Upper lobe of left lung (tissue), 6 donors: ENCODE measurements at places on chromosomes 6 and 20.

DNA sequence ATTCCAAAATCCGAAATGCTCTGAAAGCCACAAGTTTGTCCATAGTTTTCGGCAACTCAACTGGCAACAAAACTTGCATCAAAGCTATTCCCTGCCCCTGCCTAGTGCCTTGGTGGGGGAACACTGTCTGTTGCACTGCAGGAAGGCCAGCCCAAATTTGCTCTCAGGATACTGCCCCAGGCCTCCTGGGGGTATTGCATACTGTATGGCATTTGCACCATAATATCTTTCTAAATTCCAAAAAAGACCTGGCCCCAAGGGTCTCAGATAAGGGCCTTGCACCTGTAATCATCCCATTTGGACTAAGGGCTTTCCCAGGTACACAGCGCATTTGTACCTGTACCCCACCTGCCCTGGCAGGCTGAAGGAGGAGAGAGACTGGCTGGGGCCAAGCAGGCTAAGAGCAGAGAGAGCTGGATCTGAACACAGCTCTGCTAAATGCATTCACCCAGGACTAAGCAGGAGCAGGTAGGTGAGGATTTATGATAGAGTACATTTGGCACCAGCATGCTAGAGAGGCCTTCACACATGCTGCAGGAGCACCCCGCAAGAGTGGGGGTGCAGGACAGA, 4.0 kb upstream of the GRM4 start:
- DNase-seq = no peak

DNA sequence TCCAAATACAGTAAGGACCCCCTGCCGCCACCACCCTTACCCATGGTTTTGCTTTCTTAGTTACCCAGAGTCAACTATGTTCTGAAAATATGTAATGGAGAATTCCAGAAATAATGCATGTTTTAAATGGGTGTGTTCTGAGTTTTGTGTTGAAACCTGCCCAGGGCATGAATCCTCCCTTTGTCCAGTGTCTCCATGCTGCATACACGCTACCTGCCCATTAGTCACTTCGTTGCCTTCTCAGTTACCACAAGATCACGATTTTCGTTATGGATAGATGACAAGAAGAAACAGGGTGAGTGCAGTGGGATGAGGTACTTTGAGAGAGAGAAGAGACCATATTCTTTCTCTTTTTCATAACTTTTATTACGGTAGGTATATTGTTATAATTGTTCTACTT, 10.6 kb downstream of the FARS2 start:
- DNase-seq = no peak

DNA sequence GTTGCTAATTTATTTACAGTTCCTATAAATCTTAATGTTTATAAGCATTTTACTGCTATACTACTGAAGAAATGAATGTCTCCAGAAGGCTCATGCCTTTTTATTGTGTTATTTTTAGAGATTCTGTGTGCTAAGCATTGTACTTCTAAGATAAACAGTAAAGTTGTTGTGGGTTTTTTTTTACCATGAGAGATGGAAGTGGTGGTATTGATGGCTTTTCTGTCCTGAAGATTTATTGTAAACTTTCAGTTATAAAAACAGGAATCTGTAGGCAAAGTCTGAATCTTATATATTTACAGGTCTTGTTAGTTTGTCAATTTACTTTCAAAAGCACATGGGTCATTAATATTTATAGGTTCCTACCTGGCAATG, 246.9 kb downstream of the TMEM242 start:
- DNase-seq = no peak

- no peak for DNase-seq
Observed at GRCh38 chr6:42029062-42029685, 21.1 kb upstream of the TAF8 start.

GRCh38 chr6:2560917-2561698, 189.6 kb downstream of the MYLK4 start:
- no peak for DNase-seq

- no peak for DNase-seq
Observed at GRCh38 chr20:10061641-10062040, 26.9 kb downstream of the ANKEF1 start.

- peak; percentile 40 for DNase-seq
Observed at GRCh38 chr6:4565301-4566250, 210.6 kb upstream of the CDYL start.

- no peak for DNase-seq
Observed at GRCh38 chr6:32522302-32523047, 7.6 kb downstream of the HLA-DRB5 start.

DNA sequence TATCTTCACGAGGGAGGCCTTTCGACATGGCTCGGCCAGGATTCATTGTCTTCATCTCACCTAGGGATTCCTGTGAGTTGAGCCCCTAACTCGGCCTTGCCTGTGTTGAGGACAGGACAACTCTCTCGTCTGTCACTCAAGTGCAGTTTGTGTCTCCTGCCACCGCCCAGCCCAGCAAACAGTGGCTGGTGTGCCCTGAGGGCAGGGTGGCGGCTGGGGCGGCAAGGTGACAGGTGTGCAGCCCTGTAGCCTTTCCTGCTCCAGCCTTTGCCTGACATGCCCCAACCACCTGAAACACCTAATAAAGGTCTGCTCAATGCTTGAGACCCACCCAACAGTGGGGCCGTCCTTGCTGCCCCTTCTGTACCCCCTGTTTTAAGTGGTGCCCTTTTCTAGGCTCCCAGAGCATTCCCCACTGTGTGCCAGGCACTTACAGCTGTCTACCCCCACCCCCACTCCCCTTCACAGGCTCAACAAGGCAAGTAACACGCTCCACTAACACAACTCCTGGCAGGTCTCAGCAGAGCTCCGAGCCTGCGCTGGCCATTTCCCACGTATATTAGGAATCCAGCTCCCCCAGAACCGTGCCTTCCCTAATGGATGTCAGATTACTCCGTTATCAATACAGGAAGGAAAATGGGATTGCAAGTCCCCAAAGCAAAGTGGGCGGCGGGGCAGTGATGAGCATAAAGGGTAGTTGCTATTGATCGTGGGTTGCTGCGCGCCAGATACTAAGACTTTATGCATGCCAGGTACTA, 17.7 kb downstream of the GFRA4 start:
- peak; percentile 50 for DNase-seq

DNA sequence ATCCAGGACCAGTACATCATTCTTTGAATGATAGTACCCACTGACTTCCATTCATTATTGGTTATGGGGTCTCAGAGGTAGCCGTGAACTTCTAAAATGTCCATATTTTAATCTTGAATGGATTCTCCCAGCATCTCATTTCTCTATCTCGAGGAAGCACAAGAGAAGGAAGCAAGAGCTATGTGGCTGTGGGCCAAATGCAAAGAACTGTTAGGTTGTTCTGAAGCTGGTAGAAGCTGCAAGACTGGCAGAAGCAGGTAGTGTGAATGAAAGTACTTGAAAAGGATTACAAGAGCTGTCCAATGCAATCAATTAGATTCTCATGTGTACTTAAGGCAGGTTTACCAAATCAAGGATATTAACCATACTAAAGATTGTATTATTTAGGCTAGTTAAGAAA, 1131.8 kb downstream of the GRIK2 start:
- DNase-seq = no peak

DNA sequence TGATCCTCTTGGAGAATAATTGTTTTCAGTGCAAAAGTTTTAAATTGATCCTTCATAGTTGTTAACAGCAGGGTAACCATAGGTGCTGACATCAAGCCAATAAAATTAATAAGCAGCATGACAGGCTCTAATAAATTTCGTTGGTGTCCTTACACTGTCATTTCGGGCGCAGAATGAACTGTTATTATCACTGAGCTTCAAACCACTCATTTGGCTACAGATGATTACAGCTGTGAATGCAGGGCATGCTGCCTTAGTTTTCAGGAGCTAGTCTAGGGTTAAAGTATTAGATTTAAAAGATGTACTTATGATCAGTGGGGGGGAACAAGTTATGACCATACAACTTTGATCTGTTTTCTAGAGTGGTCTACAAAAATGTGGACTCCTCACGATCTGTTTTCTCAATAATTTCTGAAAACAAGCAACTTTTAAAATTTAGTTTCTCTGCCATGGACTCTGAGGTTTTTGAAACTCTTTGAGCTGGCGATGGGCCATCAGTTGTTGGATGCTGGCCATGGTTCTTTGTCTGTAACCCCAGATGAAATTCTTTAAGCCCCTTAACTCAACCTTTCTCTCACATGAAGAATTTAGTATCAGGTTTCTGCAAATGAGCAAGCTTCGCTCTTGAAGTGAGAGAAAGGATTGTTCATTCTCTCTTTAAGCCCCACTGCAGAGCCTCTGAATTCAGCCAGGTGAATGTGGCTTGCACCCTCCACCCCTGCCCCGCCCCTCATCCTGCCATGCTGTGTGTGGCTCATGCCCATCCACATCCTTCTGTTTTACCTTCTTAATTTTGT, 99.1 kb upstream of the MTHFD1L start:
- no peak for DNase-seq

DNA sequence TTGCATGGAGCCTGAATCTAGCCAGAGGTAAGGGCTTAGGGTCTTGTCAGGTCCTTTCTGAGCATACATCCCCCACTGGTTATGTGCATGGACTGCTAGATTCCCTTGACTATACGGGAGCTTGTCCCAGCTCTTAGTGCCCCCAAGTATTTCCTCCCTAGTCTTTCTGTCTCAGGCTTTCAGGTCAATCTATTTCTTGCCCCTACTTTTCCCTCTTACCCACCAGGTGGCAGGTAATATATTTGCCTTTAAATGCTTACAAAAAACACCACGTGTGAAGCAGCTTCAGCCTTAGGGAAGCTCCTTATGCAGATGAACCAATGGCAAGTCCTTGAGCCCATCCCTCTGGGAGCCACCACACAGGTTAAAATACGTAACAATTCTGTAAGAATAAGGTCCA, 454.2 kb downstream of the GRIK2 start:
- DNase-seq = no peak

DNA sequence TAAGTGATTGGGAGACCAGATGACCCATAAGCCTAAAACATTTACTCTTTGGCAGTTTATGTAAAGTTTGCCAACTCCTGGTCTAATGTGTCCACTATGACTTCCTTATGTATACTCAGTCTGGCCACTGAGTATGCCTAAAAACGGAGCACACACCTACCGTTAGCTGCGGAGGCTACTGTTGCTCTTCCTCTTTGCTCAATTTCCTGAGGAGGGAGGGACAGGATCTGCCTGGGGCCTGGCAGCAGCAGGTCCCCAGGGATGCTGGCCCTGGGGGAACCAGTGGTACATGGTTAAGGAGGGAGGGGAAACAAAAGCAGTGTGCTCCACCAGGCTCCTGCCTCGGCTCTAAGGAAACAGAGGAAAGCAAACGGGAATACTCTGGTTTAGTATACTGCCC, 113.5 kb downstream of the CDYL start:
- no peak for DNase-seq

DNA sequence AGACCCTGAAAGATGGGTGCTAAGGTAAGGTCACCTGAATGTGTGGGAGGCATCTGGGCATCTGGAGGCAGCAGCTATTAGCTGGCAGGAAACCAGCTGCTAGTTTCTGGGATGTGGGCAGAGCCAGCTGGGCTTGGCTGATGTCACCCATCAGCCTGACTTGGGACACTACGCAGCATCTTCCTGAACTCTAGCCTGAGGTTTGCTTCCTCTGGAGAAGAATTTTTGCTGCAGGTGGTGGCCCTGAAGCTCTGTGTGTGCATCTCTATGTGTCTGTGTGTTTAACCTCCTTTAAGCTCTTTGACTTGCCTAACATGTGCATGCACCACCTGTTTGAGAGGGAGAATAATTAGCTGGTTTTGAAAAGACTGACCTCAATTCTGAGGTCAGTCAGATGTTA, 465.1 kb upstream of the CHD6 start:
- no peak for DNase-seq

- no peak for DNase-seq
Observed at GRCh38 chr6:47438481-47439347, 38.9 kb upstream of the CD2AP start.

DNA sequence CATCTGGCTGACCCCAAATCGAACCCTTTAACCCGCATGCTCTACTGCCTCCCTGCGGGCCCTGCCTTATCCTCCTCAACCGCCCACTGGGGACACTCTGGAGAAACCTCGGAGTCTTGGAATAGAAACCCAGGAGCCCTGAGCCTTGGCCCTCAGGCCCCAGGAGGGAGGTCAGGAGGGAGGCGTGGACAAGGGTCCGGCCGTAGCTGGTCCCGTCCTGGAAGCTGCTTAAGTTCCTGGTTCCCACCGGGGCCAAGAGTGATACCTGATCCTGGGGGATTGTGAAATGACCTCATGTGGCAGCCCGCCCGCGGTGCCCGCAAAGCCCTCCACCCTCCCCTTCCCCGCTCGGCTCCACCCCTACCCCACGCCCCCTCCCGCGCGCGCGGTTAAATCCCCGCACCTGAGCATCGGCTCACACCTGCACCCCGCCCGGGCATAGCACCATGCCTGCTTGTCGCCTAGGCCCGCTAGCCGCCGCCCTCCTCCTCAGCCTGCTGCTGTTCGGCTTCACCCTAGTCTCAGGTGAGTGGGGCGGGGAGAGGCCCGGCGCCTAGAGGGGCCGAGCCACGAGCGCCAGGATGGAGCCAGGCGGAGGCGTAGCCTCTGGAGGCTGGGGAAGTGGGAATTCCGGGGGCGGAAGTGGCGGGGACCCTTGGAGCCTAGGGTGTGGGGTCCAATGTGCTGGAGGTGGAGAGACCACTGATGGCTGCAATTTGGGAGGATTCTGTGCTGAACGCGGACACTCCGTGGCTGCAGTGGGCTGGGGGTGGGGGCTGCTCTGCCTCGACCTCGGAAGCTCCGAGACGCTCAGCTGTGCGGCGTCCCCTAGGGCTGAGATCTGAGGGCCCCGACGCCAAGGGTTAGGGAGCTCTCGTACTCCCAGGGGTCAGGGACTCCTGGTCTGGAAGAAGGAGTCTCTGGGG, at the start of gene WFDC2:
Gene WFDC2 (plus strand): TSS at position 418 of the 926 bp plus-strand sequence. CDS start 29 bp downstream, at position 447.
- peak; percentile 90 for DNase-seq

DNA sequence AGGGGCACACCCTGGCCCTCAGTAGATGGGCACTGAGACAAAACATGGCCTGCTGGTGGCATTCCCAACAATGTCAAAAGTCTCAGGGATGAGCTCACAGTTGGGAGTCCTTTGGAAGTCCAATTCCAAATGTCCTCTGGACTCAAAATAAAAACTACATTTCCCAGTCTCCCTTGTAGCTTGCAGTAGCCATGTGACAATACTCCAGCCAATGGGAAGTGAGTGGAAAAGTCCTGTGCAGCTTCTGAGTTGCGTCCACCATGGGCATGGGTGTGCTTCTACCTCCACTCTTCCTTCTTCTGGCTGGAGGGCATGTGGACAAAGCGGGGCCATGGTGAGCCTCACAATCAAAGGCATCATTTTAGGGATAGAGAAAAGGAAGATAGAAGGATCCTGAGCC, 5.8 kb upstream of the ADAM33 start:
- no peak for DNase-seq

DNA sequence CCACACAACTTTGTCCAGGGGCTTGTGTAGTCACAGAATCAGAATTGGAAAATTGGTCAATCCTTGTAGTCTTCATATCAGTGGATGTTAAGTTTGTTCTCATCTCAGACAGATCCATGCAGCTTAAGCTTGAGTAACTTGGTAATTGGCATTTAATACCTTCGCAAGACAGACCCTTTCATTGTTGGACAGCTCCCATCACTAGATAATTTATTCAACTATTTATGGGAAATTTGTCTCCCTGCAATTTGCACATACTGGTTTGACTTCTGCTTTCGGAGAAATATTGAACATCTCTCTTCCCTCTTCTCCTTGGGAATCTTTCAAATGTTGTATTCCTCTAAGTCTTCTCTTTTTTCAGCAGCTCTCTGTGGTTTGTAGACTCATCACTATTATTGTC, 17.1 kb downstream of the MEI4 start:
- no peak for DNase-seq
